DMS 273 treated with DMSO at 0.1 percent for 48 hours (cell line): ENCODE measurements at places on chromosomes 4 and X.

GRCh38 chr4:152807294-152807829 is 27.6 kb downstream of the ARFIP1 start:
- DNase-seq = no peak

DNA sequence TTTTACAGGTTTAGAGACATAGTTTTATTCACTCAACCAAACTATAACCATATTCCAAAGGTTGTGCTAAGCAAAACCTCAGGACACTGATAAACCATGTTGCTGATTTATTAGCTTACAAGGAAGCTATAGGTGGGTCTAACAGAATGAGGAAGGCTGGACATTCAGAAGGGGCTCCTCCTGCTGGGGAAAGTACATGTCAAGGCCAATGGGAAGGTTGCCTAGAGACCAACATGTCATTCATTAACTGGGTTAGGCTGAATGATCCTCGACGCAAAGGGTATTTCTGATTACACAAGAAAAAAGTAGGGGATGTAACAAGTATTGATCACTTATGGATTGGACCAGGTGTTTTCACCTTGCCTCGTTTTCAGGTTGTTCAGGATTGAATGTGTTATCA is 30.3 kb downstream of the SLC10A6 start:
- no peak for DNase-seq

GRCh38 chr4:94944726-94945125 is 187.0 kb downstream of the BMPR1B start:
- DNase-seq = no peak

DNA sequence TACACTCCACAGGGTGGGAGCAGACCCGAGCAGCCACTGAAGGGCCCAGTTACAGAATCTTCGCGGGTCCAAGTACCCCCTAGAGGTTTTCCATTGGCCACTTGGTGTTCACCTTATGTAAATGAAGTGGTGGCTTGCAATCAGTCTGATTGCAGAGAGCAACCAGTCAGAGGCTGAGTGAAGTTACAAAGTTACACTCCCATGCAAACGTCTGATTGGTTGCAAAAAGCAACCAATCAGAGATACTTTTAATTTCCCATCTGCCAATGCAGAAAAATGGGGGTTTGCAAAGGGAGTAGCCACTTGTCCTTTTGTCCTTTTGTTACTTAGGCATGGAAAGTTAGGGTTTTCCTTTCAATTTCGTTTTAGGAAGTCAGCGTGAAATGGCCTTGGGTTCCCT is 27.0 kb upstream of the NKAP start:
- DNase-seq = no peak

GRCh38 chrX:27186671-27187070 is 276.5 kb downstream of the PPP4R3C start:
- peak; percentile 32 for DNase-seq

DNA sequence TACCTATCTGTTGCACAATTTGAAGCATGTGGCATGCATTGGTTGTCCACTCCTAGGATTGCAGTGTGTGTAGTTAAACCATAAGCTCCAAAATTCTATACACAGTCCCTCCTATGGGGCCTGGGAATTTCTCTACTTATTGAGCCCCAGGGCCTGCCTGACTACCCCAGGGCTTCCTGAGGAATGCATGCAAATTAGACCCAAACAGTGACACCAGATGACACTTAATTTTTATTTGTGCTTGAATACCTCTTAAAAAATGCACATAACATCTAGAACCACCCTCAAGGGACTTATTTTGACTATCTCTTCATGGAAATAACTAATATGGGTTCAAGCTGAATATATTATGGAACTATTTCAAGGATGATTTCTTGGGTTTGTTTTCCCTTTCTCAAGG is 236.4 kb downstream of the PPP1R2C start:
- no peak for DNase-seq

GRCh38 chr4:19739101-19739651 is 512.5 kb upstream of the SLIT2 start:
- no peak for DNase-seq

DNA sequence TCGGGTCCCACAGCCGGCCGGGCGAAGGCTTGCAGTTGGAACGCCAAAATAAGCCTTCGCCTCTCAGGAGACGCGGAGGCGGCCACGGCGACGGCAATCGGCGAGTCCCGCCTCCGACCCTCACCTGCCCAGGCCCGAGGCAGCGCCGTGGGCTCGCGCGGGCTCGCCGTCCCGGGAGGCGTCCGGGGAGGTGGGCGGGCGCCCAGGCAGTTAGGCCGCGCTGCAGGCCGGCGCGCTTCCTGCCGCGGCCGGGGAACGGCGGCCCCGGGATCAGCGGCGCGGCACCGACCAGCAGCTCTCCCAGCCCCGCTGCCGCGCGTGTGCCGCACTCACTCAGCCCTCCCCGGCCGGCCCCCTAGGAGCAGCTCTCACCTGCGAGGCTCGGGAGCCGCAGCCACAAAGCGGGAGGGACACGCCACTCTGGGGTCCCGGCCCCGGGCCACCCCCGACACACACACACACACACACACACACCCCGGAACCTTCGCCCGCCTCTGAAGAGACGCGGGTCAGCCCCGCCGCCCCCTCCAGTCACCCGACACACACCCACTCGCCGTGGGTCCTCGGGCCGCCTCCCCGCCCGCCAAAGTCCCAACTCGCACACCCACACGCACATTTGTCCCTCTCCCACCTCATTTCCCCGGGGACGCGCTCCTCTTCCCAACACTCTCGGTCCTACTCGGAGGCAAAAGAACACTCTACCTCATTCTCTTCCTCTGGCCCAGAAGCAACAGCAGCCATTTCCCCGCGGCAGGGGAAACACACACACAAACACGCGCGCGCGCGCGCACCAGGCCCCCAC is at the start of gene CNOT6L:
Gene CNOT6L, minus strand, starts transcription at position 767 of the 802 bp plus-strand sequence. Its CDS starts 60 bp downstream, at position 707.
- no peak for DNase-seq

- DNase-seq = no peak
These were observed 68.7 kb upstream of the DCLK2 start for GRCh38 chr4:150009533-150009932.

GRCh38 chr4:75255261-75255660 is 258.9 kb downstream of the RCHY1 start:
- no peak for DNase-seq

- peak; percentile 86 for DNase-seq
These were observed 2.9 kb downstream of the MAML3 start for GRCh38 chr4:140150886-140151698.

DNA sequence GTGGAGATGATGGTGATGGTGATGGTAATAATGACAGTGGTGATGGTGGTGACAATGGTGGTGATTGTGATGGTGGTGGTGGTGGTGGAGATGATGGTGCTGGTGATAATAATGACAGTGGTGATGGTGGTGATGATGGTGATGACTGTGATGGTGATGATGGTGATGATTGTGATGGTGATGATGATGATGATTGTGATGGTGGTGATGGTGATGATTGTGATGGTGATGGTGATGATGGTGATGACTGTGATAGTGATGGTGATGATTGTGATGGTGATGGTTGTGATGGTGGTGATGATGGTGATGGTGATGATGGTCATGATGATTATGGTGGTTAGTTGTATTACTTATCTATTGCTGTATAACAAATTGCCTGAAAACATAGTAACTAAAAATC is 108.9 kb upstream of the NKX1-1 start:
- no peak for DNase-seq

DNA sequence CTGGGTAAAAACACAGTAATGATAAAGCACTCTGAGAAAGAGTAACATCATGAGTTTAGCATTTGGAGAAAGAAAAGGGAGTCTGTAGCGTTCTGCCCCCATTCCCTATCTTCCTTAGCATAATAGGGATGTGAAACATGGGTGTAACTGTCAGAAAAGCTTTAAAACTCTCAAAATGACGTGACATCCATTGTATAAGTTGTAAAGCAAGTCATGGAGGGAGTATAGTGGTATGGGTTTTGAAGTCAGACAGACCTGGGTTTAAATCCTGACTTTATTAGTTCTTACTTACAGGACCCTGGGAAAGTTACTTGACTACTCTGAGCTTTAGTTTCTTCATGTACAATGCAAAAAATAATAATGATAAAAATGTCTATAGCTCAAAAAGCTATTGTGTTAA is 17.1 kb downstream of the FBXO8 start:
- no peak for DNase-seq

GRCh38 chrX:153966841-153967535 is 4.6 kb downstream of the HCFC1 start:
- no peak for DNase-seq

DNA sequence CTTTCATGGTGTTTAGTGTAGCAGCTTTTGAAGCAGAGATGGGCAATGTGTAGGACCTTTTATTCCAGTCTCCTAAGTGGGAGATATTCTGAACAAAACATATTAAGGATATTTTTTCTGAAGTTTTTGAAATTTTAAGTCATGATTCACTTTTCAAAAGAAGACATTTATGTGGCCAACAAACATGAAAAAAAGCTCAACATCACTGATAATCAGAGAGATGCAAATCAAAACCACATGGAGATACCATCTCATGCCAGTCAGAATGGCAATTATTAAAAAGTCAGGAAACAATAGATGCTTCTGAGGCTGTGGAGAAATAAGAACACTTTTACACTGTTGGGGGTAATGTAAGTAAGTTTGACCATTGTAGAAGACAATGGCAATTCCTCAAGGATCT is 76.0 kb downstream of the FAT4 start:
- DNase-seq = no peak

DNA sequence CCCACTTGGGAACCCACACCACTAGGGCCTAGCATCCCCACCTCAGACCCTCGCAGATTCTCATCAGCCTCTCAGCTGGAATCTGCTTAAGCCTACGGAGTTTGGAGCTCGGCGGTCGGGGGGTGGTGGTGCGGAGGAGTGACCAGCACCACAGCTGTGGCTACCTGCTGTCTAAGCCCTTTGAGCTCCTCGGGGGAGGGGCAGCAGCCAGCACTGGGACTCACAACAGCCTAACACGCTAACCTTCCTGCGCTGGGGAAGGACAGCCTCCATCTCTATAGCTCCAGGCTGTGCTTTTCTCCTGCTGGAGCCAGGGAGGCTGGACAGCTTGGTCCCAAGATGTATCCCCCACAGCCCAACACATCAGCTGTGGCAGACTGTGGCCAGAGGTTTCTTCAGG is 281.5 kb downstream of the USP46 start:
- no peak for DNase-seq

DNA sequence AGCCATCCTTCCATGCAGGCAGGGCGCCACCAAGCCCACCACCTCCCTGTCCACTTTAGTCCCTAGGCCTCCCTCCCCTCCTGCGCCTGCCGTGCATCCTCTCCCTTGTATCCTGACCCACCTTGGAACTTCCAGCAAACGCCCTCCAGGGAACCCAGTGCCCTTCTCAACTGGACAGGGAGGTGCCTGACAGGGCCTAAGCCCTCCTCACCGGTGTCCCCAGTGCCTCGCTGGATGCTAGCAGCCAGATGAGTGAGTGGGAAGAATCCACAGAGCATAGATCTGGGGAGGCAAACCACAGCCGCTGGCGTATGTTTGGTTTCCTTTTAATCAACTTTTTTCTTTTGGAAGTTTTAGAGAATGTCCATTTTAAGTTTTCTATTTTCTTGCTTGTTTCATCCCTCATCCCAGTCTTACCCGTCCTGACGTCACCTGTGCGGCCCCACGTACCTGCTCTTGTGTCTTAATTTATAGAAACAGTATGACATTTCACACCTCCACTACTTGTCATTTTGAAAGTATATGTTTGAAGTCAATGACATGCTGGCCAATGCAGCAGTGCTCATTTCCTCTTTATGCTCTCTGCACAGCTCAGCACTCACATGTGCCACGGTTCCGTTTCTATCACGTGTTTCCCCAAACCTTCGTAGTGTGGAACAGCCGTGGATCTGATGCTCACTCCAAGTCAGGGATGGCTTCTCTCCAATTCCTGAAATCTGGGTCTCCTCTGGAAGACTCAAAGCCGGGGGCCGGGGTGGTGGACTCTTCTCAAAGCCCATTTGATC is 3.4 kb upstream of the HMX1 start:
- DNase-seq = no peak

GRCh38 chr4:164408831-164409230 is 345.1 kb upstream of the SMIM31 start:
- no peak for DNase-seq

GRCh38 chrX:10582215-10582733 is 38.1 kb downstream of the MID1 start:
- DNase-seq = no peak

GRCh38 chrX:63424063-63424462 is 72.9 kb upstream of the SPIN4 start:
- DNase-seq = no peak

- DNase-seq = no peak
These were observed 23.3 kb downstream of the MAEA start for GRCh38 chr4:1312821-1313640.

DNA sequence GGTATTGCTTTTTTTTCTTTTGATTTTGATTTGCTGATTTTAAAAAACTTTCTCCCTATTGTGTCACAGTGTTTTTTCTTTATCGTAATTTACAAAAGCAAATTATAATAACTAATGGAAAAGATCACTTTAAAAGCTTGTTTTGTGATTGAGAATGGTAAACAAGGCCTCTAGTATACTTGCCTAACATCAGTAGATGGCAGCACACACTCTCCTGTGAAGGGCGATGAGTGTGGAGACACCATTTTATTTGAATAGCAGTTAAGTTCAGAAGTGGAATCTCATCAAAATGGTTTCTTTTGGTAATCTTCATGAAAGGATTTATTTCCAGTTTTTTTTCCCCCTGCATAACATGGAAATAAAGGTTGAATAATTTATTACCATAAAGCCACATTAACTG is 72.3 kb downstream of the PAK3 start:
- DNase-seq = peak; percentile 19

DNA sequence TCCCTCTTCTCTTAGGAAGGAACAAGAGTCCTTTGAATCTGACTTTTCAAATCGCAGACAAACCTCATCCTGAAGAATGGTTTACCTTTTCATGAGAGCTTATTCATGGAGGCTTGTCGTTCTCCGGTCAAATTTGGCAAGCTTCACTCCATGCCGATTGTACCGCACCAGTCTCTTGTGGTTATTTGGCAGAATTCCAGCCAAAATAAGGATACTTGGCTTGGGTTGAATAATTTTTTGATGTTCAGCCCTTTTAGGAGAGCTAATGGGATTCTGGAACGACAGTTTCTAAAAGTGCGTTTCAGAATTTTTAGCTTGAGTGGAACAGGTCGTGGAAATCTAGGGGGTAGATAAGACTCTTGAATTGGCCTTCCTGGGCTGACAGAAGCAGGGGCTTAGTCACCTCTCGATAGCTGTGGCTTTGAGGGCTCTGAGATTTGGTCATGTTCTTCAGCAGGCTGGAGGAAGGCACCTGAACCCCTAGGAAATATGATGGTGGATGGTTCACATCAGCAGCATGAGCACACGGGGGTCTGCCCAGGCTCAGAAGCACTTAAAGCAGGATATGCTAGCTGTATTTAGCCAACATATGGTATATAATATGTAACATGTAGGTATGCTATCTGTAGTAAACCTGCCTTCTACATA is 1.5 kb downstream of the KLHL2 start:
- no peak for DNase-seq

- DNase-seq = no peak
These were observed 157.6 kb downstream of the HNRNPD start for GRCh38 chr4:82216219-82216618.
